ENCODE measurements at places on chromosomes 11 and 22.

DNA sequence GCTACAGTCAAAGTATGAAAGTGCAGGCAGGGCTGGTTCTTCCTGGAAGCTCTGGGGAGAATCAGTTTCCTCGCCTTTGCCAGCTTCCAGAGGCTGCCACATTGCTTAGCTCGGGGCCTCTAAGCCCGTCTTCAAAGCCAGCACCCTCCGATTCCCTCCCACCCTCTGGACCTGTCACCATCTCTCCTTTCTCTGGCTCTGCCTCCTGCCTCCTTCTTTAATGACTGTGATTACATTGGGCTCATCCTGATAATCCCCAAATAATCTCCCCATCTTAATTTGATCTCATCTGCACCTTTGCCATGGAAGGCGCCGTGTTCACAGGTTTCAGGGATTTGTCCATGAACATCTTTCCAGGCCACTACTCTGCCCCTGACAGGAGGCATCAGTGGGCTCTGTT lies 42.5 kb downstream of the MCM5 start:
- DNase-seq: no peak

- no peak for DNase-seq
These were observed 598 bp downstream of the CABIN1 start for GRCh38 chr22:24011735-24012068.

DNA sequence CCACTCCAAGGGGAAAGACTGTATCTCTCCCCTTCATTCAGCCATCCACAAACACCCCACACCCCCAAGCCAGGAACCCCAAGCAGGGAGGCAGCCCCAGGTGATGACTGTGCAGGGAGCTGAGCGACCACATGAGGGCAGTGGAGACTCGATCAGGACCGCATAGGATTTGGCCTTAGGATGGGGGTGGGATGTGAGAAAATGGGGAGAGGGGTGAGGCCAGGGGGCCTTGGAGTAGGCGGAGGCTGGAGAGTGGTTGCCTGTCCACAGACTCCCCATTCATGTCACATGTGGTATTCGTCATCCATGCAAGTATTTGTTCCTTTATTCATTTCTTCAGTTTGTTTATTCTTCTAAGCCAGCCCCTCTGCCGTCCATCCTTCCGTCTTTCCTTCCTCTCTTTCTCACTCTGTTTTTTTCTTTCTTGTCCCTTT lies 2.7 kb upstream of the RHOD start:
- peak; percentile 25 for DNase-seq

GRCh38 chr11:113977701-113978100 lies 2.8 kb downstream of the HTR3A start:
- DNase-seq: no peak

DNA sequence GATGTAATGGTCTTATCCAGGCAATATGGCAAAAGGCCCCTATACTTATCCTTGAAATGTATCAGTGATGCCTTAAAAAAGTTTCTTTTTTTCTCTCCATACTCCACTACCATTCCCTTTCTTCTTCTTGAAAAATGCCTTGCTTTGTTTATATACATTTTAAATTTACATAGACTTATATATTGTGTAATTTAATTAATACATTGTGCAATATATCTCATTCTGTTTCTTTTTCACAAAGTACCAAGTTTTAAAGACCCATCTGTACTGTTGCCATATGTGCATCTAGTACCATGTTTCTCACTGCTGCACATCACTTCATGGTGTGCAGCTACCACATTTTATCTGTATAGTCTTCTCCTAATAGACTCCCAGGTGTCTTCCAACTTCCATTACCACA lies 7.5 kb downstream of the MMP8 start:
- DNase-seq: no peak
